ENCODE measurements at places on chromosomes 2 and 18.

GRCh38 chr2:68767031-68767961, 32.7 kb downstream of the ARHGAP25 start:
- DNase-seq = no peak

GRCh38 chr2:28970464-28971160, 10.5 kb upstream of the TOGARAM2 start:
- no peak for DNase-seq

DNA sequence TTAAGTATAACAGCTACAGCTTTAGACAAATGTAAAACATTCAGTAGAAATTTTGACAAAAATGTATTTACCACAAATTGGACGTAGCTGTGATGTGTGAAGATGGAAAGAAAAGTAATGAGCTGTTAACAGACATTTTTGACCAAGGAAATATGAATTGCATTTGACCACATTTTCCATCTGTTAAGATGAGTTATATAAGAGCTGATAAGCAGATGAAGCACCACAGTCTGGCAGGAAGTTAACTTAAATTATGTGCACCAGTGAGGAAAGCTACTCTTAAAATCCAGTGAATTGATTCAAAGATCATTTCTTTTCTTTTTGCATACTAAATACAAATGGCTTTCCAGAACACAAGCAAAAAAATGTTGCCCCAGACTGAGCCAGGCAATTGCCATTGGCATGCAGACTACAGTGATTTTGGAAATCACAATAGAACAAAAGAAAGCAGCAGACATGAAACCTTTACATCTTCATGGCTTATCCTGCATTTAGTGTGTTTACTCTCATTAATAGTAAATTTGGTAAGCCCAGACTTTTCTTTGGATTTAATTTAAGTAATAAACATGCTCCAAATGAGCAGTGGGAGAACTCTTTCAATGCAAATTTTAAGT, 493.7 kb downstream of the TMX3 start:
- DNase-seq = no peak

DNA sequence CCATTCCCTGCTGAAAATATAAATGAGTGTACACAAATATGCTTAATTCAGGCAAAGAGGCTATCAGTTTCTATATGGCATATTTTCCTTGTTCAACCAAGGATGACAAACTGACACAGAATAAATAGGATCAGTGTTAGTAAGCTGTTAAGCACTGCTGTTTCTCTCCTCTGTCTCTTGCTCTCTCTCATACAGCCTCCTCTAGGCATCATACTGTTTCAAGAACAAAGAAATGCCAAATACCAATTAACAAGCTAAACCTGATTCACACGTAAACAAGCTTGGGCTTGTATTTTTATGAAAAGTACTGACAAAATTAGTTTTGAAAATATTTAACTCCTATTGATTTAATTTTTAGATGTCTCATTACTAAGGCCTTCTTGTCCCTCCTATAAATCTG, 1027.2 kb upstream of the ACVR2A start:
- no peak for DNase-seq

GRCh38 chr18:58288921-58289797, 245.1 kb downstream of the NEDD4L start:
- no peak for DNase-seq

- peak; percentile 8 for DNase-seq
These were observed 108.1 kb upstream of the KCTD1 start for GRCh38 chr18:26656431-26656943.

- DNase-seq = no peak
These were observed 75.8 kb downstream of the SUCLG1 start for GRCh38 chr2:84383271-84383670.

DNA sequence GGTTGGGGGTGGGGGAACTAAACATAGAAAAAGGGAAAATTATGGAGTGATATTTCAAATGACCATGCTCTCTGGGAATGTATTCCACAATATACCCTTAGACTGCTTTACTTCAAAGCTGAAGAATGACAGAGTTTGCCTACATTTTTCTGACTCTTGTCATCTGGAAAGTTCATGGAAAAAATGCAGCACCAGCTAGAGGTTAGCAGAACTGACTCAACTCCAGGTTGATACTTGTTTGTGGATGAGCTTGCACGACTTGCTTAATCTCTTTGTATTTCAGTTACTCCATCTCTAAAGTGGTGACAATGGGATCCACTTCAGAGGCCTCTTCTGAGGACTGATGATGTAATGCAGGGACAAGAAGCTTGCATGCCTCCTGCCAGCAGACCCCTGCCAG, 824.0 kb upstream of the ID2 start:
- DNase-seq = peak; percentile 54

DNA sequence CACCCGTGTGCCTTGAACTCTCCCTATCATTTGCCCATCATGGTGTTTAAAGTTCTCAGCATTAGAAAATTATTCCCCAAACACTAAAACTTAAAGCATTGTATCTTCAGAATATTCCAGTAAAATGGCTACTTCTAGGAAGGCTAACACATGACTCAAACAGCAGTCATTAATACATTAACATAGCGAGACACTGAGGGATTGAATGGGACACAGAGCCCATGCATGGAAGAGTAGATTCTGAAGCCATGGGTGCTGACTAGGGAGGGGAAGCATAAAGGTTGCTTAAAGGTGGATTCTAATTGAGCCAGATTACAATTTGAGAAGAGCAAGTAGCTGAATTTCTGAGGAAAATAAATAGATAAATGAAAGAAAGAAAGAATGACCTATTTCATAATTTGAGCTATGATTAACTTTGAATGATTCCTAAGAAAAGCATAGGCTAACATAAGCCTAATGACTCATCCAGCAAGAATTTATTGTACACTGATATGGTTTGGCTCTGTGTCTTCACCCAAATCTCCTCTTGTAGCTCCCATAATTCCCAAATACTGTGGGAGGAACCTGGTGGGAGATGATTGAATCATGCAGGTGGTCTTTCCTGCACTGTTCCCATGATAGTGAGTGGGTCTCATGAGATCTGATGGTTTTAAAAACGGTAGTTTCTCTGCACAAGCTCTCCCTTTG, 79.8 kb upstream of the PIK3C3 start:
- no peak for DNase-seq

GRCh38 chr18:76494231-76495005, 624 bp downstream of the ZNF516 start:
- peak; percentile 63 for DNase-seq

DNA sequence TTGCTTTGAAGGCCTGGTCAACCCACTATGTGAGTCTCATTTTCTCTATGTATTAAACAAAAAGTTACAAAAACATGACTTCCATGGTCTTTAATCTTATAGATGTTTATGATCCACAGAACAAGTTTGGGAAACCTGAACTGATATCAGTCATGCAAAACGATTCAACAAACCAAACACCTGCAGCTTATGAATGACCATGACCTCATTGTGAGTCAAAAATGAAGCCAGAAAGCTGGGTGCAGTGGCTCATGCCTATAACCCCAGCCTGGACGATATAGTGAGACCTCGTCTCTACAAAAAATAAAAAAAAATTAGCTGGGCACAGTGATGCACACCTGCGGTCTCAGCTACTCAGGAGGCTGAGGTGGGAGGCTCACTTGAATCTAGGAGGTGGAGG, 270.4 kb upstream of the CCDC68 start:
- no peak for DNase-seq

DNA sequence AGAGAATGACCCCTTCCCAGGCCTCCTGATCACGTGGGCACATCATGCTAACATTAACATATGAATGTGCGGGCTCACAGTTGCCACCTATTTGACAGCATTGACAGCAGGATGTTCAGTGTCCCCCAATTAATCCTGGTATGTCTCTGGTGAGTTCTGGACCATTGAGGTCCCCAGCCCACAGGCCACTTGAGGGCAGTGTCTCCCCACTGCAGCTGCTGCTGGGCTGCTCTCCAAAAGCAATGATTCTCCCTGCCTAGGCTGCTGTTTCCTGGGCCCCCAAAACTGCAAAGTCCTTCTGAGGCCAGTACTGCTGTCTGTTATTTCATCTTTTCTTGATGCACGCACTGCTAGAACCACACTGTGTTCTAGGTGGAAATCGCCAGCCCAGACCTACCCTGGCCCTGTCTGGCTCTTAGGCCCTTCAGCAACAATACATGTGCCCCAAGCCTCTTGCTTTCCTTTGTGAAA, 52.7 kb upstream of the MAPK4 start:
- DNase-seq = no peak

GRCh38 chr2:53098696-53099078, 668.9 kb upstream of the CHAC2 start:
- DNase-seq = no peak

DNA sequence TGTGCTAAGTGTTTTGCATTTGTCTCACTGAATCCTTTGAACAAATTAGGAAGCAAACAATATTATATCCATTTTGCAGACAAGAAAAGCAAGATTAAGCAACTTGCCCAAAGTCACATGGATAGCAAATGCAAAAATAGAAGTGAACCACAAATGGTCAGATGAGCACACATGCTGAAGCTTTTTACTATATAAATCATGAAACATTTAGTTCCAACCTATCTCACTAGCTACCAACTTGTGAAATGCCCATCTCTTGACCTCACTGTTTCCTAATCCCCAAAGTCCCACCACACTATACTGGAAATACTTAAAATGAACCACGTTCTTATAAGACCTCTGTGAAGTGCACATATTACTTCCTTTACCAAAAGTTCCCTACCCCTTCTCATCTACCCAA, 380.5 kb downstream of the ERBB4 start:
- DNase-seq = no peak

DNA sequence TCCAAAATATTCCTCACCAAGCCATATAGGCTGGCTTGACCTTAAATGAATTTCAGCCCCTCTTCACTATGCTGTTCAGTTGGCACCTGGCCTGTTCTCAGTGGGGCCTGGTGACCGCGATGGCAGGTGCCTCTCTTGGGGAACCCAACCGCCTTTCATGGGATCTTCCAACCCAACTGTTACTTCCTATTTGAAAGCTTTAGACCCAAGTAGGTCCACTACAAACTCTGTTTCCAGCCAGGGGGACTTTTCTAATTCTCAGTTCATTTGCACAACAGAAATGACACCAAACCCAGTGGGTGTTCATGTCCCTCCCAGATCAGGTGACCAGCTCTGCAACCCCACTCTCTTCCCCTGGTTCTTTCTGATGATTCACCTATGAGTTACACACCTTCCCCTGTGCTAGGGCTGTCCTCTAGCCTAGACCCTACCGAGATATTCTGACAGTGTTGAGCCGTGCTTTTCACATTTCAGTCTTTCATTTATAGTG, 35.6 kb upstream of the NDUFV2 start:
- no peak for DNase-seq

GRCh38 chr18:36406805-36407204, 109.3 kb downstream of the FHOD3 start:
- no peak for DNase-seq

GRCh38 chr2:126253669-126254068, 402.3 kb upstream of the GYPC start:
- DNase-seq = no peak

DNA sequence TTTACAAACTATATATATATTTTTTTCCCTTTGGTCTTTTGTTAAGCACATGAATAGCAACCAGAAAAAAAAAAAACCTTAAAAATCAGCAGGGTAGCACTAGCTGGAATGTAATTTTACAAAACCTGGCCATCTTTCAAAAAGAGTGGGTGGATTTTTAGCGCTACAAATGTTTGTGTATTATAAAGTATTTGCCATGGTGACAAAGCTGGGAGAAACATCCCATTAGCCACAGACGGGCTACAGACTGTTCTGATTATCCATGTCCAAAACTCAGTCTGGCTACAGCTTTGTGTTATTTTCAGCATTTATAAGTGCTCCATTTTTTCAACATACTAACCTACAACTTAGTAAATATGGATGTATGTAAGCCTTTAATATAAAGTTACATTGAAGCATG, 249.5 kb upstream of the TANK start:
- peak; percentile 58 for DNase-seq

DNA sequence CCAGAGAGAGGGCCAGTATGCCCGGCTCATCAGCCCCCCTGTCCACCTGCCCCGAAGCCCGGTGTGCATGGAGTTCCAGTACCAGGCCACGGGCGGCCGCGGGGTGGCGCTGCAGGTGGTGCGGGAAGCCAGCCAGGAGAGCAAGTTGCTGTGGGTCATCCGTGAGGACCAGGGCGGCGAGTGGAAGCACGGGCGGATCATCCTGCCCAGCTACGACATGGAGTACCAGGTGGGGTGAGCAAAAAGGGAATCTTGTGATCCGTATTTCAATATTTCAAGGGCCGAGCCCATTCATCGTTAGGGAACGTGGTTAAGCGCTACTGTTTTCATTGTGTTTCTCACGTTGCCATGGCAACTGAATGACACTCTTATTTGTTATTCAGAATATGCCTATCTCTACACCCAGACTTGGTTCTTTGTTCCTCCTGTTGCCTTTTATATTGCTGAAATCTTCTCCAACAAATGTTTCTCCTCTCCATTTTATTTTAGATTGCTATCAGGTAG, 81.5 kb downstream of the NRP2 start:
- DNase-seq = peak; percentile 68

DNA sequence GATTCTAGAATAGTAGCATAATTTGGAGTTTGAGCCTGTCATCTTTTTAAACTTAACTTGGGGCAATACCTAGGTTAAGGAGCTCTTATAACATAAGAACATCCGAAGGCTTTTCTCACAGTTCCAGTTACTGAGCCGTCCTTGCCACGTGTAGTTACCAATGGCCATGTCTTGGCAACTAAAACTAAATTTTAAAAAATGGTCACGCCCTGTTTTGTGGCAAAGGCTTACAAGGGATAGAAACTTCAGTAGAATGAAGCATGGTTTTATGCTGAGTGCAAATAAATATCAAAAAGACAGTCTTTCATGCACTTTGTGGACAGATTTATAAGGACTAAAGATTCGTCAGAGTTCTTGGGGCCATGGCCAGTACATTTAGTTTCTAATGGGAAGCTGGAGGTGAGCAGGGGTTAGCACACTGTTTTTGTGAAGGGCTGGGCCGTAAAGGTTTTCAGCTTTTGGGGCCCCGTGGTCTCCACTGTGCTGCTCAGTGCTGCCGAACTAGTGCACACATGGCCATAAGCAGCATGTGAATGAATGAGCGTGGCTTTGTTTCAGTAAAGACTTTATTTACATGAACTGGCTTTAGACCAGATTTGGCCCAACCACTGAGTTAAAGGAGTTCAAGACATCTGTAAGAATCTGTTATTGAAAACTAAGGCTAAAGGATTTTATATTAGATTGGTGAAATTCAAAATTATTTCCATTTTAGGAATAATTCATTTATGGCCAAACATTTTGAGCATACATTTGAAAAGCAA, 41.1 kb downstream of the GRHL1 start:
- no peak for DNase-seq

DNA sequence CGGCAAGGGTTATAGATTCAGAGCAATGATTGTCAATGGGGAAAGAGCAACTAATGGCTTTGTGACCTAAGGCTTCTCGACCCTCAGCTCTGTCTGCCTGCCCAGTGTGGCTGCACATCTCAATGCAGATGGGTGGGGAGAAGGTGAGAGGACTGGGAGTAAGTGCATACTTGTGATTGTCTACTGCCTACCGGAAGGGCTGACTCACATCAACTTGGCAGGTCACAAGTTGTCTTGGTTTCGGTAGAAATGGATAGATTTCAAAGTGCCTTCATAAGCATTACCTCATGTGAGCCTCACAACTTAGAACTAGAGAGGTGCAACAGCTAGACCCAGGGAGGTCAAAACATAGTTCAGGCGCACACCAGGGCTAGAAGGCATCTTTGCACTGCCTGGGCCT, 29.4 kb downstream of the STAT1 start:
- peak; percentile 38 for DNase-seq

- DNase-seq = no peak
These were observed 163.5 kb downstream of the GLI2 start for GRCh38 chr2:120898961-120899750.

- no peak for DNase-seq
These were observed 168.0 kb downstream of the RPIA start for GRCh38 chr2:88859461-88859860.
